ENCODE measurements at places on chromosomes 16 and 17.

- DNase-seq: no peak
These were observed 13.3 kb downstream of the TSPOAP1 start for GRCh38 chr17:58315281-58315711.

- no peak for DNase-seq
These were observed 25.1 kb downstream of the GSG1L start for GRCh38 chr16:28038409-28038808.

DNA sequence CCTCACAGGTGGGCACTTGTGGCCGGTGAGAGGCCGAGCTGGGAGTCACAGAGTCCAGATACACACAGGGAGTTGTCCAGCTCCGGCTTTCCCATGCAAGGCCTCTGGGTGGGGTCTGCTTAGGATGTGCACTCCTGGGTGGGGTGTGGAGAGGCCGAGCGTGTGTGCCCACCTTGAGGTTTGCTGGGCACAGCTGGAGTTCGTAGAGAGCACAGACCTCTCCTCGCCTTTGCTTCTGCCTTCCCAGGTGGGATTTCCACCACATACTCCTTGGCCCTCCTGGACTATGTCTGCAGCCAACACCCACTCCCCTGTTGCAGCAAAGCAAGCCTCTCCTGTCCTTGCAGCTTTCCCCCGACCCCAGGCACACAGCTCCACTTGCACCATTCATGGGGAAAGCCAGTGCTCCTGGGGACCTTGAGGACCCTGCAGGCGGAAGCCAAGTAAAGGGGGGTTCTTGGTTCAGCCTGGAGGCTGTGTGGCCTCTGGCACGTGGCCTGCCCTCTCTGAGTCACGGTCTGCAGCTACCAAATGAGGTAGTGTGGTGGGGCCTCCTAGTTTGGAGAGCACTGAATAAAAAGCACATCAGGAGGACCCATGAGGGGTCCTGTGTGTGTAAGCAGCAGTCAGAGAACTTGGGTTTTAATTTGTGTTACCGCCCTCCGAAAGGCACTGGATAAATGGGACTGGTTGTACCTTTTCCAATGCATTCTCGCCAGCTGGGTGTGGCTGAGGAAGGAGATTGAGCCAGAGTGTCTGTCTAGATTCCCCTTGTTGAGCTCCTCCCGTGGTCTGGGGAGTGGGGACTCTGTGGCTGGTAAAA, 31.5 kb downstream of the MPRIP start:
- no peak for DNase-seq

GRCh38 chr16:24624102-24624501, 84.7 kb downstream of the RBBP6 start:
- DNase-seq: no peak

- DNase-seq: no peak
These were observed 88.2 kb downstream of the STX8 start for GRCh38 chr17:9487406-9487805.

GRCh38 chr16:1123525-1124230, 27.6 kb upstream of the C1QTNF8 start:
- no peak for DNase-seq

DNA sequence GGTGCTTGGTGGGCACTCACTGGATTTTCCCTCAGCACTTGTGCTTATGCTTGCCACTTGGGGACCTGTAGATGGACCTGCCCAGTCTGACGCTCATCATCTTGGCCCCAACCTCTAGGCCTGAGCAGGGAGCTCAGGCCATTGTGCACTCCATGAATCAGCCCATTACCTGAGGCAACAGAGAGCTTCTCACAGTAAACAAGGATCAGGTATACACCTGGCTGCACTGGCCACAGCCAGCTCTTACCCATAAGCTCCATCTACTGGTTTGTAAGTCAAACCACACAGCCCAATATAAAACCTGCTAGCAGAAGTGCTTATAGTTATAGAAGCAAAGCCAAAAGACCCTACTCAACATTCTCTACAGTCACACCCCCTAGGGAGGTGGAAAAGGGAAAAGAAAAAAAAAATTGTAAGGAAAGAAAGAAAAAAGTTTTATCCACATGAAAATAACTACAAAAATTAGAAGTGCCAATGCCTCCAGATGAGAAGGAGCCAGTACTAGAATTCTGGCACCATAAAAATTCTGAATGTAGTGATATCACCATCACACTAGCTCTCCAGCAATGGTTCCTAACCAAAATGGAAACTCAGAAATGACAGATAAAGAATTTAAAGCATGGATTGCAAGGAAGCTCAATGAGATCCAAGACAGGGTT, 87.8 kb upstream of the CDH5 start:
- no peak for DNase-seq

GRCh38 chr17:17149520-17150447, 56.3 kb downstream of the PLD6 start:
- no peak for DNase-seq

- DNase-seq: no peak
These were observed 166.4 kb downstream of the TANC2 start for GRCh38 chr17:63132459-63132911.

DNA sequence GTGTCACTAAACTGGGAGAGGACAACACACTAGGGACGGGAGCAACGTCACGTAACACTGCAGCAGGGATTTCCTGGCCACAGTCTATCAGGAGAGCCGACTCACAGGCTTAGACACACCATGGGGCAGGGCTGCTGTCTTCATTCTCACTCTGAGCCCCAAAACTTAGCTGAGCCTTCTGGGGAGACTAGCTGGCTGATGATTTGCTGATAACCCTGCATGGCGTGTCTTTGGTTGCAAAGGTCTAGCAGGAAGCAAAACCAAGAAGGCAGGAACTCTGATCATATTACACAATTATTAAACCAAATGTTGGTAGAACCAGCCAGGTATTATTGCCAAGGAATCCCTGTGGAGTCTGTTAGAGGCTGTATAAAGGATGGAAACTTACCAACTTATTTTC, 345.0 kb downstream of the SLC39A11 start:
- no peak for DNase-seq

DNA sequence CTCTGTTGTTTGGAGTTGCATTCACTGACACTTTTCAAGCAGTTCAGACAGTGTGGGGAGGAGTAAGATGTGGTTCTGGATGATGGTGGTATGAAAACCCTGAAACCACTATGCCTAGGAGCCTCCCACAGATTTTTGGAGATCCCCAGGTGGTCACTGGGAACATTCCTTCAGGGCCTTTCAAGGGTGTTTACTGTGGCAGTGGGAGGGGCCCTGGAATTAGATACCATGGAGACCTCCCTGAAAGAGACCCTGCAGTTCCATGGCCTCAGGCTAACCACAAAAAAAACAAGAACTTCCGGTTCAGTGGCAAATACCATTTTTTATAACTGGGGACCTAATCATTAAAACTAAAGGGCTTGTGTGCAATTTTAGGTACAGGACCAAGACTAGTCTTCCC, 79.9 kb downstream of the TMEM100 start:
- DNase-seq: no peak

DNA sequence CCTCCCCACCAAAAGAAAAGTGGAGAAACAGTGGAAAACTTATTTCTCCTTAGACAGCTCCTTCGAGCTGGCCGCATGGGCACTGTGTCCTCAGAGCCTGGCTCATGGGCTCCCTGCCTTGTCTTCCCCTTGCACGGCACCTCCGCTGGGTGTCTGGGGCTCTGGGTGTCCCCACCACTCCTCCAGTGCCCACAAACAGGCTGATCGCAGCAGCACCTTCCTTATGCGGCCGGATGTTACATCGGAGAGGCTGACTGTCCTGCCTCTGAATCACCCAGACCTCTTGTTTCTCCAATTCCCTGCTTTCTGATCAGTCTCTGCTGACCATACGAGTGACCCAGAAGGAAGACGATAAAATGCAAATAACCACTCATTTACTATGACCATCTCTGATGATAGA, 121.7 kb downstream of the SLC39A11 start:
- no peak for DNase-seq

GRCh38 chr17:50371526-50371925, 1.5 kb downstream of the MRPL27 start:
- DNase-seq: no peak

GRCh38 chr16:11155284-11155806, 100.7 kb downstream of the SOCS1 start:
- no peak for DNase-seq

DNA sequence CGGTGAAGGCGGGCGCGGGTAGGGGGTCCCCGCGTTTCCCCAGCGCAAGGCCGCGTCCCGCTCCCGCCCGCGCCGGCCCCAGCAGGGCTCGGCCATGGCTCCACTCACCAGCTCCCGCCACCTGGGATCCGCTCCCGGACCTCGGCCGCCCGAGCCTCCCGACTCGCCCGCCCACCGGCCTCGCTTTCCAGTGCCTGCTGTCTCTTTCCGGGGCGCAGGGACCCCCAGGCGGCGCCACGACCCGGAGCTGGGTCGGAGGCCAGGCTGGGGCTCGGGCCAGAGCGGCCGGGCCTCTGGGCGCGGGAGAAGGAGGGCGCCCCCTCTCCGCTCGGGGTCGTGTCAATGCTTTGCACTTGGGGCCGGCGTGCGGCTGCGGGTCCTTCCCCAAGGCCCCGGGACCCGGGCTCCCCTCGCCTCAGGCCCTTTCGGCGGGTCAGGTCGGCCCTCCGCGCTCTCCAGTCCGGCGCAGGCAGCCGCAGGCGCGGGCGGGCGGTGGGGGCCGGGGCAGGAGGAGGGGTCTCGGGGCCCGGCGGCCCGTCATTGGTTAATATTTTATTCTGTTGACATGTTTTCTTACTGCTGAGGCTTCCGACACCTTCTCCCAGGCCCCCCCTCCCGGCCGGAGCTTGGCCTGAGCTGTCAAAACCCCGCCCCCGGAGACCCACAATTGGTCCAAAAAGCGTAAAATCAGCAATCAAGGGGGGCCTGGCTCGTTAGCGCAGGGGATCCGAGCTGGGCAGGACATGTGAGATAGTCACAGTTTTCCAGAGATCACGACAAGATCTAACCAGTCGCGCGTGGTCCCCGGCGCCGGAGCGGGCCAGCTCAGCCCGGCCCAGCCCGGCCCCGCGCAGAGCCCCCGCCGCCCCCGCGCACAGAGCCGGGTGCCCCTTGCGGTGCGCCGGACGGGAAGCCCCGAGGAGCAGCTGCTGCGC, at the start of gene TBX2:
Gene TBX2 (plus strand): TSS at position 713 of the 935 bp plus-strand sequence. CDS start 334 bp downstream, outside the sequence.
- no peak for DNase-seq

DNA sequence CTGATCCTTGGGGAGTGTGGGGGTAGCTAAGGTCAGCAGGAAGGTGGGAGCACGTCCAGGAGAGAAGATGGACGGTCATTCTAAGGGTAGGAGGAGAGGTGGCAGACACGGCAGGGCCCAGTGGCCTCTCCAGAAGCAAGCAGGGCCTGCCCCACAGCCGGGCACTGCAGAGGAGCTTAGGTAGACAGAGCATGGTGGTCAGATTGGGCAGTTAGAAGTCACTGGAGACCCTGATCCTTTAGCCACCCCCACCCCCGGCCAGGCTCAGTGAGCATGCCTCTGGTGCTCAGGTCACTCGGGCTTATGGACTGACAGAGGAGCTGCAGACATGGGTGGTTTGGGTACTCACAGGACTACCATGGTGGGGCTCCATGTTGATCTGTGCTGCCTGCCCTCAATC, 26.3 kb downstream of the NLRP1 start:
- no peak for DNase-seq

DNA sequence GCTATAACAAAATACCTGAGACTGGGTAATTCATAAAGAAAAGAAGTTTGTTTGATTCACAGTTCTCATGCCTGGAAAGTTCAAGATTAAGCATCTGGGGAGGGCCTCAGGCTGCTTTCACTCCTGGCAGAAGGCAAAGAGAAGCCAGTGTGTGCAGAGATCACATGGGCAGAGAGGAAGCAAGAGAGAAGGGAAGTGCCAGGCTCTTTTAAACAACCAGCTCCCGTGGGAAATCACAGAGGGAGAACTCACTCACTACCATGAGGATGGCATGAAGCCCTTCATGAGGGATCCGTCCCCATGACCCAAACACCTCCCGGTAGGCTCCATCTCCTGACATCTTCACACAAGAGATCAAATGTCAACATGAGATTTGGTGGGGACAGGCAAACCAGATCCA, 501.6 kb downstream of the MAF start:
- no peak for DNase-seq

GRCh38 chr17:79484600-79485418, 126.0 kb downstream of the RBFOX3 start:
- DNase-seq: no peak

DNA sequence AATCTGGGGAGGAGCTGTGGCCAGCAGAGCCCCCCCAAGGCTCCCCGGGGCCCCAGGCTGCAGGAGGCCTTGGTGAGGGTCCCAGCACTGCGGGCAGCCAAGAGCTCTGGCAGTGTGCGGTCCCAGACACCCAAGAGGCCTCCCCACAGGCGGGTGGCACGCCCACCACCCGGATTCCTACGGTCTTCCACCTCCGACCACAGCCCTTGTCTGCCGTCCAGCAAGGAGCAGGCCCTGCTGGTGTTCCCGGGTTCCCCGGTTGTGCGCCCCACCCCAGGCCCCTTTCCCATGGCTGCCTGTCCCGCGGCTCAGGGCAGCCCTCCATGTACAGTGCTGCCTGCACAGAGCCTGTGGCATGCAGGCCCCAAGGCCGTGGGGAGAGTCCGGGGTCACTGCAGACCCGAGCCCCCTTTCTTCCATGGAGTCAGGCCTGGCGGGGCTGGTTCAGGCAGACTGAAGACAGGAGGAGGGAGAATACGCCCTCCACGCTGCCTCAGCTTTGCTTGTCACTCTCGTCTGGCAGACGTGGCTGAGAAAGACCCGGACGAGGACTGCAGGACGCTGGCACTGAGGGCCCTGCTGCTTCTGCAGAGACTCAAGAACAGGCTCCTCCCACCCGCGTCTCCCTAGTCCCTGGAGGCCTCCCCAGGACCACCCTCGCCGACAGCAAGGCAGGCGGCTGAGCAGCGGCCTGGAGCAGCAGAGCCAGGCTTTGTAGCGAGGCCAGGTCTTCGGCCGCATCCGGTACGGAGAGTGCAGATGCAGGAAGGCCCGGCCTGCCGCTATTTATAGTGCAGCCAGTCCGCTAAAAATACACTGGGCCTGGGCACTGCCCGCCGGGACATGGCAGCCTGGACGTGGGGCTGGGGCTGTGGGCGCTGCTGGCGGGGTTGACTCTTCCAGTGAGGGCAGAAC, 16.4 kb downstream of the TELO2 start:
- DNase-seq: no peak

DNA sequence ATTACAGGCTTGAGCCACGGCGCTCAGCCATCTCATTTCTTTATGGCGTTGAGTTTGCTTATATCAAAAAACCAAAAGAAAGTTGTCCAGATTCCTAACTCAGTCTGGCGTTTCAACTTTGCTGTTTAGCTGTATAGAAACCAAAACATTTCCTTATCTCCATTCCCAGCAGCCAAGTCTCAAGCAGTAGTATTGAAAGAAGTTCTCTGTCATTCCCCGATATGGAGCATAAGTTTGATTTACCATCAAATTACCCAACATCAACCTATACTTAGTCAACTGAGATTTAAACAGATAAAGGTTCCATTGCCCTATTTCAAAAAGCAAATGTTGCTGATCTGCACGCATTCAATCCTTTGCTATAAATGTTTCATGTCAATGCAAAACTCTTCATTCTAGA, 27.5 kb upstream of the RAB11FIP4 start:
- DNase-seq: no peak

DNA sequence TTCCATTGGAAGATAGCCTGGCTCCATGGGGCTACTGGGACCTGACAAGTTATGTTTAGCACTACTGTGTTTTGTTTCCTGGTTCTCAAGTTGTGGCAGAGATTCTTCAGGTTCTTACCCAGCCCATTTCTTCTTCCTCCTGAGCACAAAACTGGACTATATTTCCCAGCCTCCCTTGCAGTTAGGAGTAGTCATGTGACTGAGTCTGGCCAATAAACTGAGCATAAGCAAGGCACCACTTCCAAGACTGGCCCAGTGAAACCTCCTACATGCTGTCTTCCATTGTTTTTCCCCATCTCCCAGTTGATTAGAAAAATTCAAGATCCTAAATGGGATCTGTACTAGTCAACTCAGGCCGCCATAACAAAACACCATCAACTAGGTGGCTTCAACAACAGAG, 28.2 kb upstream of the RBBP6 start:
- no peak for DNase-seq

GRCh38 chr17:61846761-61847375, 16.5 kb downstream of the BRIP1 start:
- DNase-seq: no peak
